Dermis microvascular lymphatic vessel endothelial cell (primary cell): ENCODE measurements at places on chromosomes 3 and 15. TPM values are rescaled to one million over a fixed set of nuclear protein-coding genes. Genes with fewer than 3 reads are reported as not detected.

Gene SOX2
- total RNA-seq: not detected in 2 replicates

Gene DISP2
- total RNA-seq: under 0.01 and 0.13 TPM in 2 replicates

Gene SLC9C1
- under 0.01 and 0.13 TPM in 2 replicates for total RNA-seq

DNA sequence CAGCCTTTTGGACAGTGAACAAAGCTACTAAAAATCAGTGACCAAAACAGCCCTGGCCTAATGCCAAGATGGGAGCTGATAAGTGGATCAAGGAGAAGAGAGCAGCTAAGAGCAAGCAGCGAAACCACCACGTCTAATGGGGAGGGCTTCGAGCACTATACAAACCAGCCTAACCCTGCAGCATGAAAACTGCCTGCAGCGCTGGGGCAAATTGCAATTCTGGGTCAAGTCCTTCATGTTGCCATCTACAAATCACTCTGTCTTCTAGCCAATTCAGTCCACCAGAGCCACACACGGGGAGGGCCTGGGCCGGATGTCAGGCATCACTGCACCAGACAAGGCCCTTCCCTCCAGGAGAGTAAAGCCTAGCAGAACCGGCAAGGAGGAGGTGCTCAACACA, 30.5 kb upstream of the SPATA12 start:
- no peak for DNase-seq

DNA sequence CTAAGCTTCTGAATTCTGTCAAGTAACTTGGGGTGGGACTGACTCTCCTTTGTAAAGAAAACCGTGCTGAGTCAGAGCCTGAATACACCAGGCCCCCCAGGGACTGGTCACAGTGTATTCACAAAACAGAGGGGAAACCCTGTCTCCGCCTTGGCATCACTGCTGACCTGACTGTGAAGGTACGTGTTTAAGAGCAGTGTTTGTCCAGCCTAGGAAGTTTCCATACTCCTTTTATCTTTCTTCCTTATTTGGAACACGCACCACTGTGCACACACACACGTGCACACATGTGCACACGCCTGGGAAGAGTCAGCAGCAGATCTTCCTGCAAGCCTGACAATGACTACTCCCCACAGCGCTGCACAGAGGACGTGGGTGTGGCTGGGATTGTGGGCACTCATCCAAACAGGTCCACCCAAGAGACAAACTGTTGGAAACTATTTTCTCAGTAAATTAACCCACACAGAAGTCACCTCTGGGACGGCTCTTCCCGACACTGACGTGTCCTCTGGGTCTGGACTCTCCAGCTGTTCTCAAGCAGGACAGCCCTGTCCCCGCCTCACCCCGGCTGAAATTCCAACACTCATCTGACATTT, 87.7 kb downstream of the ATP10A start:
- no peak for DNase-seq

DNA sequence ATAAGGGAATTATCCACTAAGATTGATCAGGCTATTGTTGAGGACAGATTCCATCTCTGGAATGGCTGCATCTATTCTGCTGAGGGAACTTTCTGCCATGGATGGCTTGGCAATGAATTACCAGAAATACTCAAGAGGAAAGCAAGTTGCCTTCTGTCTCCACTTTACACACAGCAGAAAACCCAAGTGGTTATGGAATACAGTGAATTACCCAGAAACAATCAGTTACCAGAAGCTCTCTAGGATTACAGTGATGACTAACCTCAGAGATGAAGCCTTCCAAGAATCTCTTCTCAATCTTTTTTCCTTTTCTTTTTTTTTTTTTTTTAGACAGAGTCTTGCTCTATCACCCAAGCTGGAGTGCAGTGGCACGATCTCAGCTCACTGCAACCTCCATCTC, 183.3 kb downstream of the WDR76 start:
- DNase-seq: no peak

- no peak for DNase-seq
Measured at GRCh38 chr3:147421184-147421912, 12.2 kb downstream of the ZIC1 start.

- no peak for DNase-seq
Measured at GRCh38 chr3:142029791-142030190, 119.6 kb downstream of the TFDP2 start.

DNA sequence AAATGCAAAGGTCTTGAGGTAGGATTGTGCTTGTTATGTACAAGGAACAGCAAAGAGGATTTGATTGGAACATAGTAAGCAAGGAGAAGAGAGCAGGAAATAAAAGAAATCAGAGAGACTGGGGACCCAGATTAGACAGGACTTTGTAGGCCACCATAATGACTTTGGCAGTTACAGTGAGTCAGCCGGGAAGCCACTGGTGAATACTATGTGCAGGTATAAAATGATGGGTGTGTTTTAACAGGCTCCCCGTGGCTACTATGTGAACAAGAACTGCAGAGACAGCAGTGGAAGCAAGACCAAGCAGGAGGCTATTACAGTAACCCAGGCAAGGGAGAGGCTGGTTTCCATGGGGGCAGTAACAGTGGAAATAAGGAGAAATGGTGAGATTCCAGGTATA, 55.2 kb downstream of the NPTN start:
- no peak for DNase-seq
